ENCODE measurements at places on chromosomes 5 and 9.

- H3K27ac ChIP-seq = peak overlapping the region; percentile 93
- peak overlapping the region; percentile 70 for H3K4me3 ChIP-seq
- H3K36me3 ChIP-seq = no peaks in the 10 kb centered on the region
- no peaks in the 10 kb centered on the region for H3K27me3 ChIP-seq
- DNase-seq = no peak
- peaks cover 29% of the 10 kb centered on the region for H3K4me1 ChIP-seq
Measured at GRCh38 chr9:92324889-92325268, 271 bp downstream of the NOL8 start.

GRCh38 chr5:112012104-112012503 lies 255.1 kb upstream of the NREP start:
- no peak overlapping the region for H3K27ac ChIP-seq
- no peak for DNase-seq
- H3K36me3 ChIP-seq = no peaks in the 10 kb centered on the region

- H3K36me3 ChIP-seq = no peaks in the 10 kb centered on the region
- no peak for DNase-seq
- no peaks in the 10 kb centered on the region for H3K4me1 ChIP-seq
- no peak overlapping the region for H3K4me3 ChIP-seq
- H3K27ac ChIP-seq = no peak overlapping the region
Measured at GRCh38 chr5:18761801-18762200, 1127.5 kb downstream of the TAF11L14 start.

- peak overlapping the region; percentile 91 for H3K27ac ChIP-seq
- DNase-seq = no peak
- no peaks in the 10 kb centered on the region for H3K27me3 ChIP-seq
- peak overlapping the region; percentile 74 for H3K4me3 ChIP-seq
- H3K36me3 ChIP-seq = no peaks in the 10 kb centered on the region
Measured at GRCh38 chr9:129109952-129110739, 447 bp downstream of the CRAT start.
